Activated CD8-positive, alpha-beta memory T cell treated with anti-CD3 and anti-CD28 coated beads for 1 hour (primary cell): ENCODE measurements at places on chromosomes 2 and 18.

DNA sequence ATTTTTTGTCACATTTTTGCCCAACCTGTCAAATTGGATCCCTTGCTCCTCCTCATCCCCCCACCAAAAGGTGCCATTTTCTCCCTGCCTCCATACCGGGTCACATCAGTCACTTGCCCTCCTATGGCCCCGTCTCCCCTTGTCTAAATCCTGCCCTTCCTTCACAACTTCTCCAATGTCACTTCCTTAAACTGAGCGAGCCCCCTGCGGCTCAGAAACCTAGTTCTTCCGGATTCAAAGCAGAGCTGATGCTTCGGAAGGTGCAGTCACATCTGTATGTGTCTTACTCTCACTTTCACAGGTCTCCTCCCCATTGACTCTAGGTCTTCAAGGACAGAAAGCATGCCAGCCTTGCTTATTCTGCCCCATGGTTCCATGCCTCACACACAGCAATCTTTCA lies 22.1 kb downstream of the TNP1 start:
- DNase-seq = no peak

GRCh38 chr18:54388203-54389142 lies 30.8 kb downstream of the C18orf54 start:
- DNase-seq = no peak

- no peak for DNase-seq
These were observed 4.3 kb downstream of the ATP8B1 start for GRCh38 chr18:57798713-57799373.

DNA sequence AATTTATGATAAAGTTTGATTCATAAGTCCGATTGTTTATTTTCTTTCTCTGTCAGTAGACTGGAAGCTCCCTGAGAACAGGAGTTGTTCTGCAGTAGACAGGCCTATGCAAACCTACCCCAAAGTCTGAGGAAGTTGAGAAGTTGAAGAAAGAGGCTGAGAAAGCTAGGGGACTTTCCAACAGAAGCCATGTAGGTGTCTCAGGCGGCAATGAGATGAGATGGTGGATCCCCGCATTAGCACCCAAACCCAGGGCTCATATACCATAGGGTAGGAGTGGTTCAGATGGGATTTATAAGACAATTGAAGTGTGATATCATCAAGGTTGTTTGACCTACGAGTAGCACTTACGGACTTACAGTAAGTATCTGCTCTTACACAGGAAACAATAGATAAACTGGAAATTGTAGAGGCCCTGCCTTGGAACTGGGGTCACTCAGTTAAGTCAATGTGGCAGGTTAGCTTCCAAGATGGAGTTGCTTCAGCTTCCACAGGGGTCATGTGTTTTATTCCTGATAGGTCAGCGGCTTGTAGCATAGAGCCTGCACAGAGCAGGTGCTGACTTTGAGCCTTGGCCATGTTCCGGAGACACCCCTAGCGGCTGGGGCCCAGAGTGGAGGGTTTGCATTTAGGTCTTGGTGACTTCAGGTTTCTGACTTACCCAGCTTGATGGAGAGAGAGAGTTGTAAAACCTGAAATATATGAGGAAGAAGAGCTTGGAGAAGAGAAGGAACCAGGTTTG lies 2.3 kb upstream of the PSD4 start:
- no peak for DNase-seq

DNA sequence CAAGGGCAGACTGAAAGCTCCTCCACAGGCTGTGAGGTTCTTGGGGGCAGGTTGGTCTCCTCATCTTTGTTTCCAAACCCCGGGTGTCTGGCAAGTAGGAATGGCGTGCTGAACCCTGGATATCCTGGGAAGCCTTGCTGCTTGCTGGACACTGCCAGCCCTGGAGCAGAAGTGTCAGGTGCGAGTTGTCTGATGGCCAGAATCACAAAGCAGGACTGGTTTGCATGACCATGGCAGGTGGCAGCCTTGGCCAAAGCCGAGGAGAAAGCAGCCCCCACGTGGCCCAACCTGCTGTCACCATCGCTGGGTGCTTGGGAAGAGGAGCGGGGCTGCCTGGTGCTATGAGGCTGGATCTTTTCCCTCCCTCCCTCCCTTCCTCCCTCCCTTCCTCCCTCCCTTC lies 309.5 kb upstream of the HS6ST1 start:
- DNase-seq = no peak

DNA sequence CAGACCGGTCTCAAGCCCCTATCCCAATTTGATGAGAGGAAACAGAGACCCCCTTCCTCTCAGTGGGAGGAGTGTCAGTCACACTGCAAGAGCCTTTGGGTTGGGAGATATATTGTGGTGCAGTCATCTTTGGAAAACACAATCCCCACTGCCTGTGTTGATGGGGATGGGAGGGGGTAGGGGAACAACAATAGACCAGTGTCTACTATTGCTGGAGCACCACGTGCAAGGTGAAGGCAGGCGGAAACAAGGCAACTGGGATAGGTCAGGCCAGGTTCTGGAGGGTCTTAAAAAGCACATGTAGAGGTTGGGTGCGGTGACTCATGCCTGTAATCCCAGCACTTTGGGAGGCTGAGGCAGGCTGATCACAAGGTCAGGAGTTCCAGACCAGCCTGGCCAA lies 127.9 kb downstream of the ZFP36L2 start:
- no peak for DNase-seq

GRCh38 chr2:236673126-236673822 lies 103.6 kb downstream of the ACKR3 start:
- DNase-seq = no peak

GRCh38 chr18:76932026-76932819 lies 109.9 kb downstream of the ZNF236 start:
- no peak for DNase-seq

DNA sequence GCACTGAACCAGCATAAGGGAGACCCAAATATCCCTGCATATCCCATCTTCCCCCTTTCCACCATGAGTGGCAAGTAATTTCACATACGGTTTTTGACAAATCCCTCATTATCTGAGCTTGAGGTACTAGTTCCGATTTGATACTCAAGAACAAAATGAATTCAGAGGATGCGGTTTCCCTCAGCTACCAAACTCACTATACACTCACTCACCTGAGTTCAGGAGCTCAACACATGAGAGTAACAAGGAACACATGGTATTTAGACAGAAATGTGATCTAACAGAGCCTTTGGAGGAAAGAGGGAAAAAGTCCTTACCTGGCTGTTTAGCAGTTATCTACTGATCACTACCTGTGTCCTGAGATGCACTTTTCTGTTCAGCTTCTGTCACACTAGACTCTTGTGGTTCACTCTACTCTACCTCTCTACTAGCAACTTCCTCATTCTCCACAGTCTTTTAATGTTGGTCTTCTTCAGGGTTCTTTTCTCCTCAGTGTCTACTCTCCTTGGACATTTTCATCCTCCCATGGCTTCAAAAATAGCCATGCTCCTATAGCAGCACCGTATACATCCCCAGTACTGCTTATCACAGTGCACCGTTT lies 25.1 kb downstream of the ASXL2 start:
- no peak for DNase-seq

- DNase-seq = no peak
These were observed 19.7 kb upstream of the TUBB6 start for GRCh38 chr18:12288403-12288755.

DNA sequence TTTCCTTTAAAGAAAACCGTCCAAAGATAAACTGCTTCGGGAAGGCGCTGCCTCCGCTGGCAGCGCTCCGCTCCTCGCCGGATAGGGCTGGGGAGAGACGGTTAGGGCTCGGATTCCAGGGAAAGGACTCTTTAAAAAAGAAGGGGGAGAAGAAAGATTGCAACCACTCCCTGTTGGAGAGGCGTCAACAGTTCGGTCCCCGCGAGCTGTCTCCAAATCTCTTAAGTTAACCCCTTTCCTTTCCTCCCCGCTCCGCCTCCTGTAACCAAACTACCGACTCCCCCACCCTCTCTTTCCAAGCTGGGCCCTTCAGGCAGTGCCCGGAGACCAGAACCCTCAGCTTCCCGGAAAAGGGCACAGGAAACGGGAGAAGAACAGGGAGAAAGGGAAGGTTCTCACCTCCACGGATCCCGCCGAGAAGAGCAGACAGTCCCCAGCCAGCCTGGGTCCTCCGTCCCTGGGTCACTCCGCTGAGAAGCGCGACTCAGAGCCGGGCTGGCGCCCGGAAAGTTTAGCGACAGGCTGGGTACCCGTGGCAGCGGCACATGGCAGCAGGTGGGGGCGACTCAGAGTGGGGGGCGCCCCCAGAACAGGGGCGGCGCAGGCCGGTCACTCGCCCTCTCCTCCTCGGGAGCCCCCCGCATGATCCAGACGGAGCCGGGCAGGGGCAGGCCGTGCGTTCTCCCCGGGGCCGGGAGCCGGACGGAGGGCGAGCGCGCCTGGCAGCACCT lies 675 bp downstream of the FZD5 start:
- no peak for DNase-seq

DNA sequence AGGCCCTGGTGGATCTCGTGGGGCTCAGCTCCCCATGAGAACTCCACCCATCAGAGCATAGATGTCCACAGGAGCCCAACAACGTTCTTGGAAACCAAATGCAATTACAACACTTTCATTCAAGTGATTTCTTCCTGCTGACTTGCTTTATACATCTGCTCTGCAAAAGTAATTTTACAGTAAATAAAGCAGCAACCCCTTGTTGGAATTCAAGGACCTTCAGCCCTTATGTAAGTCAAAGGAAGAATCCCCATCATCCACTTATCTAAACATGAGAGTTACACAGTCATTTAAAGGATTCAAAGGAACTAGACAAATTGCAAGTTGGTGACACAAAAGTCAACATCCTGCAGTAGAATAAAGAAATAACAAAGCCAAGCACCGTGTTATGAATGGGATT lies 17.1 kb upstream of the ANTXR1 start:
- no peak for DNase-seq

DNA sequence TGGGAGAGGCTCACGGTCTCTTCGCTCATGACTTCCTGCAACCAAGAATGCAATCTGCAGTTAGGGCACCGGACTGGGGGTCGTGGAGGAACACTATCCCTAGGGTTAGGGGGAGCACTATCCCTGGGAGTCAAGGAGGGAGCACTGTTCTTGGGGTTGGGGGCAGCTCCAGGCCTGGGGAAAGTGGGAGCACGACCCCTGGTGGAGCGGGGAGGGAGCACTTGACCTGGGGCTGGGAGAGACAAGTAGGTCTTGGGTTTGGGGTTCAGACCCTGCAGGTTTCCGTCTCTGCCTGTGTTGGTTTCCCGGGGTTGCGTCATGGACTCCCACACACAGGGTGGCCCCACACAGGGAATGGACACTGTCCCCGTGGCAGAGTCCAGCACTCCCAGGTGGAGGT lies 133.6 kb downstream of the TPO start:
- no peak for DNase-seq

DNA sequence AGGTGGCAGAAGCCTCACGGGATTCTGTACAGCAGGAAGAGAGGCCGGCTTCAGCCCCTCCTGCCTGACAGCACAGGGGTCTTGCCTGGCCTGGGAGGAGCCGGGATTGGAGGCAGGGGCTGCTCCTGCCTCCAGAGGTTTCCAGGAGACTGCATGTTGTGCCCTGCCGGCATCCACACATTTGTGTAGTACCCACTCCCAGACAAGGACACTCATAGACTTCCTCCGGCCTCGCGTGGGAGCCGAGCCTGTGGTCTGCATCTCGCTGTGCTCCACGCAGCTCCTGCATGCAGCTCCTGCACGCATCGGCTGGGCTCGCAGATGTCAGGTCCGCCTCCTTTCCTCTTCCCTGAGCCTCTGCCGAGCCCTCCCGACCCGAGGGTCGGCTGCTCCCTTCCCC lies 34.7 kb downstream of the TPO start:
- no peak for DNase-seq

- DNase-seq = no peak
These were observed 593 bp upstream of the NRBP1 start for GRCh38 chr2:27427863-27428212.

GRCh38 chr2:69638630-69639029 lies 4.9 kb downstream of the AAK1 start:
- no peak for DNase-seq

- no peak for DNase-seq
These were observed 65.7 kb downstream of the RRM2 start for GRCh38 chr2:10188211-10188610.

DNA sequence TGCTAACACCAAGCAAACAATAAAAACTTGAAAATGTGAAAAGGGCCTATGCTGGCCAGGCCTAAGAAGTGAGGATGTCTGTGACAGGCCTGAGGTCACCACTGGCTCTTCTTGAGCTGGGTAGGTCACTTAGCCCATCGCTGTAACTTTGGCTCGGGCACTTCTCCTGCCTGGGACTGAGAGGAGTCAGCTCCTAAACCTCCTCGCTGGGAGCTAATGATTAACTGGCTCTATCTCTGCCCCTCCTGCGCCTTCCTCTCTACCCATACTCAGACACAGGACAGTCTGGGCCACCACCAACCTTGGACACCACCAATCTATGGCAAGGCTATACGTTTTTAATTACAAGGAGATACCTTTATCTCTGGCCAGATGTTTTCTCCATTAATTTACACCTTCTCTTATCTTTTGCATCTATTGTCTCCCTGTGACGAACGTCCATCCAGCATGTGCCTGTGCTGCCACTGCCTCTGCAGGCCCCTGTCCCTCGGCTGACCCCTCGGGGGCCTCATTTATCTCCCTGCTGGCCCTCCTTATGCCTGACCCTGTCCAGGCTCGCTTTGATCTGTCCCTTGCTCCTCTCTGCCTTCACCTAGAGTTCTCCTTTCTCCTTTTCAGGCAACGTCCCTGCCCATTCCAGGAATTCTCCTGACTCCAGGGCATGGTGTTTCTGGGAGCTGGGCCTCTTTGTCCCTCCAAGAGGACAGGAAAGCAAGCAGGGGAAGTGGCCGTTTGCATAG lies 149.1 kb upstream of the GATA6 start:
- DNase-seq = no peak

GRCh38 chr2:86194751-86195054 lies 559 bp downstream of the IMMT start:
- no peak for DNase-seq

DNA sequence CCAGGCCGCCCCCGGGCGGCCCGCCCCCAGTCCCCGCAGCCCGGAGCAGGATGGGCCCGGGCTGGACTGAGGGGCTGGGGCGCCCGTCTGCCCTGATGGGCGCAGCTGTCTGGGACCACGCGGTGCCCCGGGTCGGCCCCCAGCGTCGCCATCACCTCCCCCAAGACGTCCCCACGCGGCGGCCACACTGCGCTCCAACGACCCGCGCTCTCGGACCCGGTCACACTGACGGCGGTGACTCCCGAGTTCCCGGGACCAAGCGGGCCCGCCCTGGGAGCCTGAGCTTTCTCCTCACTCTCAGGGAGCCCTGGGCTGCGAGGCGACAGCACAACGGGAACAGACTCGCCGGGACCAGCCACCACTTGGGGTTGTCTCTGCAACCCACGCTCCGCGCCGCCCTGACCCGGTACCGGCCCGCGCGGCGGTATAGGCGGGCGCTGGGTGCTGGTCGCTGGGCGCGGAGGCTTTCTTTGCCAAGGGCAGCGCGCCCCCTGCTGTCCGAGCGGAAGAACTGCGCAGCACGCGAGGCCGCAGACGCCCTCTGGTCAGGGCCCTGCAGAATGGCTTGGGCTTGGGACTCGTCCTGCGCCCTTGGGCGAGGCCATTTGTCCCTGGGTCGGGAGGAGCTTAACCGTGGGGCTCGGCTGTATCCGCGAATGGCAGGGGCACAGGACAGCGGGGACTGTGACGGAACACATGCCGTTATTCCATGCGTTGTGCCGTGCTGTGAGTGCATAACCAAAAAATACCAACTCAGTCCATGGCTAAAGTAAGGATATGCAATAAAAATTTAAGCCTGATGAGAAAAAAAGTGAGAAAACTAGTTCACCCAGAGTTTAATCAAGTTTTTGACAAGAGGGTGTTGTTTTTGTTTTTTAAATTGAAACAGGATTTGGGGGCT lies 54.8 kb upstream of the ANKRD62 start:
- peak; percentile 30 for DNase-seq
